ENCODE measurements at places on chromosomes 2 and 18.

DNA sequence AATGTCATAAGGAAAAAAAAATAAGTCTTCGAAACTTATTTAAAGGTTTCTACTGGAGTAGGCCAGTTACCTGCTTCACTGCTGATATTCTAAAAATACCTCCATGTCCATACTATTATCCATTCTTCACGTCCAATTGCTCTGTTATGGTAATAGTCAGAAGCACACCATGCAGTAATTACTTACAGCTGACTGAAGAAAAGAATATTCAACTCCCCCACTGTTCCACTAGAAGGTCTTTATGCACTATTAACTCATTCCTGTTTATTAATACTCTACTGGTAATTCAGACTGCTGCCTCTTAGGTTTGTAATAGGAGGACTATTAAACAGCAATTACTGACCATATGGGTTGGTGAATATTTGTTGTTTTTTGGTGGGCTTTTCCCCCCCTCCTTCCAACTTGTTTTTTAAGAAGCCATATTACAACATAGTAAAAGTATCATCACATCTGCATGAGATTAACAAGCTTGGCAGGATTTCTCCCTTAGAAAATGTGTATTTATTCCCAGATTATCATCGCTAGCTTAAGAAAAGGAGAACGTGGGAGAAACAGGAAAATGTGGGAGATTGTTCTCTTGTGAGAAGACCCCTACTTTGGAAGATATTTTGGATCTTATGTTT lies 806.4 kb upstream of the FANCL start:
- no peak overlapping the region for H3K4me3 ChIP-seq
- no peak for DNase-seq
- H3K36me3 ChIP-seq, result no peaks in the 10 kb centered on the region
- no peaks in the 10 kb centered on the region for H3K27me3 ChIP-seq
- H3K27ac ChIP-seq, result no peak overlapping the region

GRCh38 chr2:172109988-172110811 lies 7.5 kb upstream of the DLX2 start:
- H3K4me1 ChIP-seq, result peaks cover 10% of the 10 kb centered on the region
- H3K27me3 ChIP-seq, result peaks cover 67% of the 10 kb centered on the region
- H3K27ac ChIP-seq, result no peak overlapping the region
- no peaks in the 10 kb centered on the region for H3K36me3 ChIP-seq

DNA sequence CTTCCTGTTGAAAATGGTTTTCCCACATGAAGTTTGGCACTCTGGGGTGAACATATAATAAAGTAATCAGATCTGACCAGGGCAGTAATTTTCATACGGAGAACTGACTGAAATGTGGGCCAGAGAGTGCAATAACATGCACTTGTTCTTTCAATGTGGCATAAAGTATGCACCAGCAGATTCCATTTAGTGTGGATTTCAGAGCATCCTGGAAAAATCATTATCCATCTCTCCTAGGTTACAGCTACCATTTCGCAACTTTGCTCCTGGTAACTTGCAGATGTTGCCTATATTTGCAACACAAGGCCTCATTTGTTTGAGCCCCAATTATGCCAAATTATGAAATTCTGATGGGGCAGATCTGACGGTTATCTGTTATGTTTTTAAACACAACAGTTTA lies 55.4 kb downstream of the COLEC12 start:
- H3K27me3 ChIP-seq, result no peaks in the 10 kb centered on the region
- DNase-seq, result no peak
- H3K36me3 ChIP-seq, result no peaks in the 10 kb centered on the region
- no peak overlapping the region for H3K4me3 ChIP-seq
- no peak overlapping the region for H3K27ac ChIP-seq

GRCh38 chr2:215760557-215760956 lies 252.8 kb downstream of the MREG start:
- no peak overlapping the region for H3K4me3 ChIP-seq
- H3K4me1 ChIP-seq, result no peaks in the 10 kb centered on the region
- H3K36me3 ChIP-seq, result no peaks in the 10 kb centered on the region
- no peak for DNase-seq
- H3K27ac ChIP-seq, result no peak overlapping the region

DNA sequence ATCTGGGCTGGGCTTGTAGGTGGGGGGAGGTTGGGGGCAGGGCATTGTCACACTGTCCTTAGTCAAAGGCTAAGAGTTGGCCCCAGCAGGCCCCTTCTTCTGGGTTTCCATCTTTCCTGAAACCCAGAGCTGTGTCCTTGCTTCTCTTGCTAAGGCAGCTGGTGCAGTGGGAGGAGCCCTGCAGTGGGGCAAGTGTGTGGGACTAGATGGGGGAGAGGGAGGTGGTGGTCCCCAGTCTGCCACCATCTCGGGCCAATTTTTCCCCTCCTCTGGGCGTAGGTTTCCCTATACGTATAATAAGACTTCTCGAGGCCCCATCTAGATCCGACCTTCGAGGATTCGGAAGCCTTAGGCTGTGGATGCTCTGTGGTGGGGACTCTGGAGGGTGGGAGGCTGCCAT lies 3.5 kb downstream of the KCNF1 start:
- H3K4me3 ChIP-seq, result no peak overlapping the region
- peak; percentile 40 for DNase-seq
- H3K4me1 ChIP-seq, result no peaks in the 10 kb centered on the region
- H3K36me3 ChIP-seq, result no peaks in the 10 kb centered on the region
- H3K27ac ChIP-seq, result no peak overlapping the region

- H3K4me1 ChIP-seq, result peaks cover 21% of the 10 kb centered on the region
- peaks cover 19% of the 10 kb centered on the region for H3K27me3 ChIP-seq
- no peaks in the 10 kb centered on the region for H3K36me3 ChIP-seq
- H3K27ac ChIP-seq, result no peak overlapping the region
- H3K4me3 ChIP-seq, result no peak overlapping the region
- DNase-seq, result no peak
Measured at GRCh38 chr2:230866756-230867523, 2.2 kb downstream of the ITM2C start.

GRCh38 chr2:67240507-67240906 lies 156.6 kb upstream of the ETAA1 start:
- no peaks in the 10 kb centered on the region for H3K4me1 ChIP-seq
- H3K4me3 ChIP-seq, result no peak overlapping the region
- H3K36me3 ChIP-seq, result no peaks in the 10 kb centered on the region
- no peak overlapping the region for H3K27ac ChIP-seq

DNA sequence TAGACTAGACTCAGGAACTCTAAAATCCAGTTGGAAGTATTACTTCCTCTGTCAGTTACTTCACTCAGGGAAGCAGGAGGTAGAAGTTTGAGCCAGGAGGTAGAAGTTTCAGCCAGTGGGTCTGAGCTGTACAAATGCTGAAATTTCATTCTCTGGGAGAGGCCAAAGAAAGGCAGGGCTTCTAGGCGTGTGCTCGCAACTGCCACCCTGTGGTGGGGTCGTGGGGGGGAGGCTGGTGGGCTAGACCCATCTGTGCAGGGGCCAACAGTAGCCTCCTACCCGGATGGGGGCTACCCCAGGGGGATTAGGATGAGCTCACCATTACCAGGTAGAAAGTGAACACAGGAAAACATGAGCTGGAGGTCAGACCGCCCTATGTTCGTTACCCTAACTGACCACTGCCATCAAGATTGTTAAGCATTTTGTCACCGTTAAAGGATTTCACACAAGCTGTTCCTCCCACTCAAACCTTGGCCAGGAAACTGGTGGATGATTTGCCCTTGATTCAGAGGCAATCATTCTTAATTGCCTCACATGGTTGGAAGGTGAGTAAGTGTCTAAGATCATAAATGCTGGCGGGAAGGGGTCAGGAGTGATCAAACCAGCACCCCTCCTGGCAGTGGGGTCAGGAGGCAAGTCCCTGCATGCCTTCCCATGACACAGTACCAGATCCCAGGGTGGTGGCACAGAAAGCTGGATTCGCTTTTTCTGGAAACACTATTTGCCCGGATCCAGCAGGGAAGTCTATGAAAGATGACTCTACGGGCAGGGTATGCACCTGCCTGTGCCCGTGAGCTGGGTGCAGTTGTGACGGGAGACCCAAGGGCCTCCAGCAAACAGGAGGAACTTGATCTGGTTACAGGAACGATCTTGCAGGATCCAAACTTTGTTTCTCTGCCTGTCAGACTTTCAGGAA lies 5.2 kb upstream of the FHL2 start:
- no peak overlapping the region for H3K4me3 ChIP-seq
- H3K4me1 ChIP-seq, result no peaks in the 10 kb centered on the region
- DNase-seq, result no peak

DNA sequence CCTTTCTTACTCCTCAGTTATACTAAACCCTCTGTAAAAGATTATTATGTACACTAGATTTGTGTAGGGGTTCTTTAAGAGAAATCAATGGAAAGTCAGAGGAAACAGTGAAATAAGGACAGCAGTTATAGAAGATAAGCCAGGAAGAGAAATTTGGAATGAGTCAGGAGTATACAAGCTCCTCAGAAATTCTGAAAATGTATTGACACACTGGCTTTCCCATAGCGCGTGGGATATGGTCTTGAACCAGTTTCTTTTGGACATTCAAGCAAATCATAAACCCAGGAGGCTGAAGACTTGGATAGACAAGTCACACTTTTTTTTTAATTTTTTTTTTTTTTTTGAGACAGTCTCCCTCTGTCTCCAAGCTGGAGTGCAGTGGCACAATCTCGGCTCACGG lies 316.1 kb upstream of the MMADHC start:
- no peaks in the 10 kb centered on the region for H3K4me1 ChIP-seq
- H3K27me3 ChIP-seq, result no peaks in the 10 kb centered on the region
- DNase-seq, result no peak

DNA sequence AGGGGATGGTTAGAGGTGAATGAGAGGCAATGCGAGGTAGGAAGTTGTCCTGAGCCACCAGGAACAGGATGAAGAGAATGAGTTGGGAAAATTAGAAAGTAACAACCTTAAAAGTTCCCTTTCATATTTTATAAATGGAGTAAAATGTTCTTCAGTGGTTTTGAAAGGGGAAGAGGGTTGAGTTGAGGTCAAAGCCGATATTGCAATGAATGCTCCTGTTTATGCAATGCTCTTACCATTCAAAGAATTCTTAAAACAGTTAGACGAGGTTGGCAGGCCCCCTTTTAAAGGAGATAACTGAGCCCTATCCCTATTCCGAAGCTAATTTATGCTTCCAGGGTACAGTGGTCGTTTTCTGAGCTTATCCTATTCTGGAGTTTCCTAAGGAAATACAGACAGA lies 2110.3 kb upstream of the CELF4 start:
- H3K4me3 ChIP-seq, result no peak overlapping the region
- no peaks in the 10 kb centered on the region for H3K27me3 ChIP-seq
- no peaks in the 10 kb centered on the region for H3K36me3 ChIP-seq
- no peak overlapping the region for H3K27ac ChIP-seq
- H3K4me1 ChIP-seq, result no peaks in the 10 kb centered on the region

DNA sequence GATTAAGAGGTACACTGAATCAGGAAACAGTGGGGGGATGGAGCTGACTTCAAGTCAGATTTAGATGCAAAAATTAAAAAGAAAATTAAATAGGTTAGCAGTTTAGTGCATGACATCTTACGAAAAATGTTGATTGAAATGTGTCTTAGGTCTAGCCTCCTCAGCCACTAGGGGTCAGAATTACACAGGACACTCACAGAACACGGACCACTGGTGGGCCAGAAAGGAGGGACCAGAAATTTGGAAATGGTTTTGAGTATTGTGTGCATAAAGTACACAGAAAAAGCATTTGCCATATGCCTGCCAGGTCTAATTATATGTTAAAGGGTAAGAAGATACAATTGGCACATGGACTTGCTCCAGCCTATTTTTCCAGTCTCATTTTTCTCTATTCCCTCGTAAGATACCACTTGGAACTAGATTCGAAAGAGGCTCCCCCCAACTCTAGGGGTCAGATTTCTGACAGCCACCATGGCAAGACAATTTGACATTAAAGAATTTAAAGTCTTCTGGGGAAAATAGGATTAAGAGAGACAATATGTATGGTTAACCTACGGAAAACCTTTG lies 550.2 kb upstream of the SETBP1 start:
- no peak overlapping the region for H3K4me3 ChIP-seq
- H3K4me1 ChIP-seq, result no peaks in the 10 kb centered on the region
- no peak overlapping the region for H3K27ac ChIP-seq
- no peaks in the 10 kb centered on the region for H3K27me3 ChIP-seq

- no peaks in the 10 kb centered on the region for H3K27me3 ChIP-seq
- H3K36me3 ChIP-seq, result no peaks in the 10 kb centered on the region
- no peak for DNase-seq
- no peak overlapping the region for H3K4me3 ChIP-seq
- H3K27ac ChIP-seq, result no peak overlapping the region
- no peaks in the 10 kb centered on the region for H3K4me1 ChIP-seq
Measured at GRCh38 chr2:86519349-86519748, 43.9 kb downstream of the CHMP3 start.

DNA sequence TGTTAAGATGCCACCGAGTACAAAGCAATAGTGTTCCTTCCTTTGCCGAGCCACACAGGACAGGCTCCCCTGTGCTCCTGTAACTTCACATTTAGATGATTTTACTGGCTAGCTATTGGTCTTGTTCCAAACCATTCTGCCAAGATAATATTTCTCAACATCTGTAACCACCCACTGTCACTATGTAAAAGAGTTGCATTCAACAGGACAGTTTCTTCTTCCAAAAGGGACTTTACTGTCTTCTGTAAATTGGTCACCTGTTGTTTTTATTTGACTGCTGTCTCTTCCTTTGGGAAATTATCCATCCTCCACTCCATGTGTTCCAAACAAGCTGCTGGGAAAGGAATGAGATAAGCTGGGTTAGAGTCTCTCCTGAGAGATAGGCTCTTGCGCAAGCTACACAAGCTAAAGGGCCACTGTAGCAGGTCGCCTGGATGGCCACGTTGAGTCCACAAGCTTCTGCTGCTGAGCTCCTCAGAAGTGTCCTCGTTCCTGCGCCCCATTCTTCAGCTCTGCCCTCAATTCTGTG lies 14.4 kb upstream of the BZW1 start:
- H3K4me1 ChIP-seq, result peaks cover 4% of the 10 kb centered on the region
- DNase-seq, result no peak
- H3K27ac ChIP-seq, result no peak overlapping the region
- no peak overlapping the region for H3K4me3 ChIP-seq
- H3K27me3 ChIP-seq, result no peaks in the 10 kb centered on the region
- no peaks in the 10 kb centered on the region for H3K36me3 ChIP-seq

GRCh38 chr2:69300650-69301049 lies 86.4 kb downstream of the GFPT1 start:
- H3K4me1 ChIP-seq, result no peaks in the 10 kb centered on the region
- H3K4me3 ChIP-seq, result no peak overlapping the region
- H3K27me3 ChIP-seq, result no peaks in the 10 kb centered on the region
- no peak for DNase-seq
- no peaks in the 10 kb centered on the region for H3K36me3 ChIP-seq

DNA sequence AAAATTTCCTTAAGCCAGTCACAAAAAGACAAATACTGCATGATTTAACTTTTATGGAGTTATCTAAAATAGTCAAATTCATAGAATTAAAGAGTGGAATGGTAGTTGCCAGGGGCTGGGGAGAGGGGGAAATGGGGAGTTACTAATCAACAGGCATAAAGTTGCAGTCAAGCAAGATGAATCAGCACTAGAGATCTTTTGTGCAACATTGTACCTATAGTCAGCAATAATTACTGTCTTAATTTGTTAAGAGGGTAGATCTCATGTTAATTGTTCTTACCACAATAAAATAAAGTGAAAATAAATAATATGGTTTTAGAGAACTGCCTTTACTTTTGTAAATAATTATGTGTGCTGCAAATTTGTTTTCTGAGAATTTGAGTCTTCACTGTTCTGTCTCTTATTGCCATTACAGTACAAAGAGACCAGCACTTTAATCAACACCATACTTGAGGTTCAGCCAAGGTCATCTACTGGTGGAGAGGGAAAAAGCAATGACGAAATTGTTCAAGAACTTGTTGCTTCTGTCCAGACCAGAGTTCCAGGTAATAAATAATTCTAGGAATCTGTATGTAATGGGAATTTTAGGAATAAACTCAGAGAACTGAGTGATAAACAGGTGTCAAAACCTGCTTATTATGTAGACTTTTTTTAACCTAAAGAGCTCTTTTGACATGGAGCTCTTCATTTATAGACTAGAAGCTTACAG lies 75.5 kb downstream of the TRABD2A start:
- H3K27me3 ChIP-seq, result no peaks in the 10 kb centered on the region
- no peak overlapping the region for H3K4me3 ChIP-seq
- peaks cover 5% of the 10 kb centered on the region for H3K4me1 ChIP-seq
- H3K36me3 ChIP-seq, result no peaks in the 10 kb centered on the region
- DNase-seq, result no peak
- H3K27ac ChIP-seq, result no peak overlapping the region
